ENCODE measurements at places on chromosomes 16 and 17. TPM values are rescaled to one million over a fixed set of nuclear protein-coding genes. Genes with fewer than 3 reads are reported as not detected.

SMIM22 gene
- total RNA-seq = not detected

HID1 gene
- total RNA-seq = 15.7 TPM

KRT20 gene
- 0.41 TPM for total RNA-seq

HAP1 gene
- 1.3 TPM for total RNA-seq

CRHR1 gene
- 0.09 TPM for total RNA-seq

UTS2R gene
- total RNA-seq = not detected

AATK gene
- total RNA-seq = 0.64 TPM

CCL17 gene
- not detected for total RNA-seq

SLFN11 gene
- 3.7 TPM for total RNA-seq

PYDC1 gene
- not detected for total RNA-seq

KIF2B gene
- not detected for total RNA-seq

EXOC3L1 gene
- total RNA-seq = 0.18 TPM

HOXB13 gene
- total RNA-seq = 2.2 TPM

LRRC3C gene
- total RNA-seq = not detected

ENPP7 gene
- not detected for total RNA-seq

ZNF287 gene
- total RNA-seq = 12.7 TPM

ITGAL gene
- total RNA-seq = 0.18 TPM

Measured in A549 treated with Hydrocortisone at 1 μM for 4 hours (cell line).